EL (cell line): ENCODE measurements at places on chromosomes 7 and 10.

DNA sequence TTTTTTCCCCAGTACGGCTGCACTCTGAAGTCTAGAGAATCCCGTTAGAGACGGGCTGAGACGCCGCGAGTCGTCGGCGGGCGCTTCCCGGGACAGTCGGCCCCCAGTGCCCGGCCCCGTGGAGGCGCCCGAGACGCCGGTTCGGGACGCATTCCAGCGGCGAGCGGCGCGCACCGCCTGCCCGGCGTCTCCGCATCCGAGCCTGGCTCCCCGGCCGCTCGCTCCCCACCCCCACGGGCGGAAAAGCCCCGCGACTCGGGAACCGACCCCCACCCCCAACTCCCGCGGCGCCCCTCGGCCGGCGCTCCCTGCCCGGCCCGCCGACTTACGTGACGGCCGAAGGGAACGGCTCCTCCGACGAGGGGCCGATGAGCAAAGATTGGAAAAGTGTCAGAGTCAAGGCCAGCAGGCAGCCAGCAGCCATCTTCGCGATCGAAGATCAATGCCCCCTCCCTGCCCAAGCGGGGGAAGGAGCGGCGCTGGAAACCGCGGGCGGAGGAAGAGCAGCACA, 486 bp downstream of the CACNA2D1 start:
- peak; percentile 44 for DNase-seq

- DNase-seq = peak; percentile 83
These were observed 3.0 kb upstream of the NRP1 start for GRCh38 chr10:33337326-33337957.

GRCh38 chr7:22694597-22695207, 32.3 kb upstream of the IL6 start:
- DNase-seq = no peak

DNA sequence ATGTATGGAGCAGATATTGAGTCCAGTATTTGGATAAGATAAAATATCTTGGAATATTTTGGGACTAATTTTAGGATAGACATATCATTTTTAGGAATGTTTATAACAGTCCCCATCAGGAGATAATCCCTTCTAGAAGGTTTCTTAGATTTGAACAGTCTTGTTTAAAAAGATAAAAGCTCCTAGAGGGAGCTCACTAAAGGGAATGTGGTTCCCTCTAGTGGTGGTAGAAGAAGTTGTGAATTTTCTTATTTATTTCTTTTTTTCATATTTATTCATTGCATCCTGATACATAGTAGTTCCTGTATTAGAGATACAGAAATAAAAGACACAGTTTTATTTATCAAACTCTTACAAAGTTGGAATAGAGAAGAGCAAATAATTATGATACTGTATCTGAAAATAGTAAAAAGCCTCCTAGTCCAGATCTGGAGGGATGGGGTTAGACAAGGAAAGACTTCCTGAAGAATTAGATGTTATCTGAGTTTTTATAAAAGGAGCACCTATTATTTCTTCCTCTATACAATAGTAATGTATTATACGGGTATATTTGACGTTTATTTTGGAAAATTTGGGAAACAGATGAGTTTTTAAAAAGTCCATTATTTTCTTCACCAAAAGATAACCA, 24.5 kb upstream of the KLF14 start:
- peak; percentile 50 for DNase-seq

DNA sequence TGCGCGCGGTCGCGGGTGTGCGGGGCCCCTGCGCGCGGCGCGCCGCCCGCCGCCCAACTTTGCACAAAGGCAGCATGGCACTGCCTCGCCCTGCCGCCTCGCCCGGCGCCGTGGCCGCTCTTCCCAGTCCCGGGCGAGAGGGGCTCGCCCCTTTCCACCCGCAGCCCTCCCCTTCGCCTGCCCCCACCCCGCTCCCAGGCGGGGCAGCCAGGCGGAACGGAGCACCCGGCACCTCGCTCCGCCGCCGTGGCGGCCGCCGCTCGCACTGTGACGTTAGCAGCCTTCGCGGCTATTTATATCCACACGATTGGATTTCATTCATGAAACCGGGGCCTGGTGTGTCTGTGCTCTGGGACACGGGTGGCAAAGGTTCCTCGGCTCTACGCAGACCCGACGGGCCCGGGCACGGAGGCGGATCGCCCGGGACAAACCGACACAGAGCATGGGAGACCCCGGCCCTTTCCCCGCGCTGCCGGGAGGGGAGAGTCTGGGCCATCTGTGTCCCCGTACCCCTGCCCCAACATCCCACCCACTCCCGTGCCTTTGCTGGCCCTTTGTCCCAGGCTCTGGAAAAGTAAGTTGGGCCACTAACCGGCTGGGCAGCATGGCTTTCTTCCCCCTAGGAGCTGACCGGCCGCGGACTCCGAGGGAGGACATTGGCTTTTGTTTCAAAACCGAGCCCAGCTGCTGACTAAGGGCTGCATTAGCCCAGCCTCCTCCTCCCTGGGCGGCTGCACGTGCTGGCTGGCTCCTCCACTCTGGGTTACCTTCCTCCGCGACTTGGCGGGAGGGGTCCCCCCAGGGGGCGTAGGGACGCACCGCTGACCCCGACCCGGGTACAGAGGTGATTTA, at the start of gene RHOBTB1:
Gene RHOBTB1 (minus strand): TSS at position 128 of the 852 bp plus-strand sequence. CDS start 32,643 bp downstream, outside the sequence.
- DNase-seq = peak; percentile 79

DNA sequence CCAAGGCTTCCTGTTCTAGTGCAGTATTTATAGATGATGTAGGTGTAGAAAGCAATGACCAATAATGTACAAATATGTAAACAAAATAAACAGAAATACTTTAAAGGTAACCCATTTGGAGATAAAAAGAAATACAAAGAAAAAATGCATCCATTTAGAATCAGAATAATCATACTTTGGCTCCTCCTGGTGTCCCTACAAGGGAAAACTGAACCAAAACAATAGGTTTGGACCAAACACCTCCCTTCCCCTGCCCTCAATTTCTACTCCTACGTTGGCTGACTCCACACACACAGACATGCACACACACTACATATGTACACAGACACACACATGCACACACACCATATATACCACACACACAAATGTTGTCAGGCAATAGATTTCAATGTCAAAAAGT, 36.0 kb downstream of the C10orf143 start:
- DNase-seq = no peak

- no peak for DNase-seq
These were observed 567.7 kb downstream of the TCERG1L start for GRCh38 chr10:130743751-130744271.

DNA sequence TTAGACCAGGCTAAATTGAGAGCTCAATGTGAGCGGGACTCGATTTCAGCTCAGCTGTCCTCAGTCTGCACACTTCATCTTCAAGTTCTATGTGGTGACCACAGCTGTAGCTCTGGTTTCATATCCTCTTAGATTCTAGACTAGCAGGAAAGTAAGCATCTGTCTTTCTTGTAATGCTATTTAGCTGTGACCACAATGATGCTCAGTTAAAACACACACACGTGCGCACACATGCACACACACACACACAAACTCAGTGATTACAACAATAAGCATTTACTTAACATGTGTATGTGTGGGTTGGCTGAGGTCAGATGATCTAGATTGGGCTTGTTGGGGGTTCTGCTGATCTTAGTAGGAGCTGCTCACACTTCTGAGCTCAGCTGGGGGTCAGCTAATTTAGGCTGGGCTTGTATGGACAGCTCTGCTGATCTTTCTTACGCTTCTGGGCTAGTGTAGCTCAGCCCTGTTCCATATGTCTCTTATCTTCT, 82.5 kb downstream of the ZNF365 start:
- DNase-seq = no peak

DNA sequence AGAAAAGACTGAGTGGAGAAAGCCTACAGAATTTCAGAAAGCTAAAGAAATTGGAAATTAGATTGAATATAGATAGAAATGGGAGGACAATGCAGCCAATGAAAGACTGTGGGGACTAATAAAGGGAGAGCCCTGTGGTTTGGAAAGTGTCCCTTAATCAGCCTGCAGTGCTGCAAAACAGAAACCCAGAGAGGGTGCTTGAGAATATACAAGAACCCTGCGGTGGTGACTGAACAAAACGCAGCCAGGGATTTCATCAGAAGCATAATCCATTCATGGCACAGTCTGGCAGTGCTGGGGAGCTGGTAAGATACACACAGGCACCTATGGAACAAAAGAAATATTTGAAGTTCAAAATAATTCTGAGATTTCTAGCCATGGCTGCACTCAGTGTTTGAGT, 19.1 kb downstream of the CEP41 start:
- DNase-seq = no peak

DNA sequence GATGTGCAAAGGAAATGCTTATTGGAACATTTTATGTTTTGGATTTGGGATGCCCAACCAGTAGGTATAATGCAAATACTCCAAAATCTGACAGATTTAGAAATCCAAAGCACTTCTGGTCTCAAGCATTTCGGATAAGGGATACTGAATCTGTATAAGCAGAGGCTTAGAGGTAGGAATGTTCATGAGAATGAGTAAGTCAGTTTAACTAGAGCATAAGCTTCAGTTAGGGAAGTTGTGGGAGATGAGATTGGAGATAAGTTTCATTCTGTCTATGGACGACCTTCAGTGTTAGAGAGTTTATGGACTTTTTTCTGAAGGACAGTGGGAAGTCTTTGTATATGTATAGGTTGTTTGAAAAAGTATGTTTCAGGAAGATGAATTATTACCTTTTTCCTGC, 10.4 kb downstream of the TAX1BP1 start:
- DNase-seq = no peak

- DNase-seq = peak; percentile 76
These were observed at the start of gene NOD1 for GRCh38 chr7:30478349-30479201. Gene NOD1, minus strand, starts transcription at chr7:30478784. Its CDS starts 21,863 bp downstream, at chr7:30456921.

DNA sequence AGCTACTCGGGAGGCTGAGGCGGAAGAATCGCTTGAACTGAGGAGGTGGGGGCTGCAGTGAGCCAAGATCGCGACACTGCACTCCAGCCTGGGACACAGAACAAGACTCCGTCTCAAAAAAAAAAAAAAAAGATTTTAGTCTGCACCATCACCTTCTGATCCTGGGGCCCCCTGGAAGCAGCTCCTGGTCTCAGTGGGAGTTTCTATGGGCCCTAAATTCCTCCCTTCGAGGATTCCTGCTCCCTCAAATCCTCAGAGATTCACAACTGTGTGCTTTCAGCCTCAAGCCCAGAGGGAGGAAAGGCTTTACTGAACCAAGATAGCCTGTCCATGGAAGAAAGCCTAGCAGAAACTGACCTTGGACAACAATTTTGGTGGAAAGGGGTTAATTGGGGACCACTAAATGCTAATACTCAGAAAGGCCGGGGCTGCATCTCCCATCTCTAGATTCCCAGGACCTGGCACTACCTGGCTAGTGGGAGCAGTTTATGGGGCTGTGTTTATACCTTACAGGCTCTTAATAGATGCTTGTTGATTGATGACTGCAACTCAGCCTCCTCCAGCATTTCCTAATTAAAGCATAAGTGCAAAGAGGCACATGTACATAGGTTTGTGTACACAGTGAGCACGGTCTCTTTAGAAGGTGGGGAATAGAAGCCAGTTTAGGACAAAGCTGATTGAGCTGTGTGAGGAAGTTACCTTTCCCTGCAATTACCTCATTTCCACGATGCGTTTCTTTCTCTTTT, 9.2 kb upstream of the FGFR2 start:
- DNase-seq = no peak

DNA sequence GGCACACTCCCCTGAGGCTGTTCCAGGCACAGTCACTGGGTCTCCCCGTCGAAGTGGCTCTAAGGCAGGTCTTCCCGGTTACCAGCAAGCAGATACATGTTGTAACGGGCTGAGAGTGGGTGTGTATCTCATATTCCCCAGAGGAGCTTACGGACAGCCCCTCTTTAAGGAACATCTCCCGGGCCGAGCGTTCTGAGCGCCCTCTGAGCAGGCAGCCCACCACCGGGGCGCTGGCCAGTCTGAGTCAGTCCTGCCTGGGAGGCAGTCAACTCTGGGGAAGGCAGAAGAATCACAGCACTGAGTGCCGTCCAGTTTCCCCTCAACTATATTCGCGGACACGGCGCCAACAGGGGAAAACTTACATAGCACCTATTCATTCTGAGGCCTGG, 117.4 kb downstream of the LHPP start:
- DNase-seq = no peak

GRCh38 chr10:5973069-5973468, 4.3 kb downstream of the IL15RA start:
- DNase-seq = no peak

DNA sequence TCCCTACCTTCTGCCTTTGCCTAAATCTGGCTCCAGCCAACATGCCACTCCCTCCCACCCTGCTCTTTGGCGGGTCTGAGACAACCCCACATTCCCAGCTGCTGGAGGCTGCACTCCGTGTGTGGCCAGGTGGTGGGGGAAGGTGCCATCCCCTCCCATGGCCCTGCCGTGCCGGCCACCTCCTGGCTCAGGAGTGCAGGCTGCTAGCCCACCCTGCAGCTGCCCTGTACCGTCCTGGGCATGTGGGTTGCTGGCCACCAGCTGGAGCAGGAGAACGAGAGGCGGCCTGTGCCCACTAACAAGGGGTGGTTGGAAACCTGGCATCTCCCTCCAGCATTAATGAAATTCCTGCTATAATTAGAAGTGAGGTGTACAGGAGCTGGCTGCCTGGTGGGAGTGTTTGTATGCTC, 97.6 kb downstream of the ZMIZ1 start:
- no peak for DNase-seq

- no peak for DNase-seq
These were observed 19.8 kb upstream of the SAR1A start for GRCh38 chr10:70190102-70190501.

DNA sequence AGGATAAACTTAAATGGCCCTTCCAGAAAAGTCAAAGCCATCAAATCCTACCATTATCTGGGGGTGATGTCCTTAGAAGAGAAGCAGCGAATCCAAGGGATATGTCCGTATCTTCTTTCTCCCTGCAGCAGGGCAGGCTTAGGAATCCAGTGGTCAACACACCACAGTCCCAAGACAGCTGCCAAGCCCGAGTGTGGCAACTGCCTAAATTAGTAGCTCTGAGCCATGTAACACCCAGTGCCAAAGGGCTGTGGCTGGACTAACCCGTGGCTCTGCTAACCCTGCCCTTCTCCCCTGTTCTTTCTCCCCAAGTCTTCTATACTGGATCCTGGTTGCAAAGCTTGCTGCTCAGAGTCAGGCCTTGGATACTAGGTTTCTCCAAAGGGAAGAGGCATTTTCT, 74.8 kb downstream of the CDK1 start:
- DNase-seq = no peak

GRCh38 chr10:62916141-62916603, 100.0 kb upstream of the EGR2 start:
- DNase-seq = peak; percentile 57

DNA sequence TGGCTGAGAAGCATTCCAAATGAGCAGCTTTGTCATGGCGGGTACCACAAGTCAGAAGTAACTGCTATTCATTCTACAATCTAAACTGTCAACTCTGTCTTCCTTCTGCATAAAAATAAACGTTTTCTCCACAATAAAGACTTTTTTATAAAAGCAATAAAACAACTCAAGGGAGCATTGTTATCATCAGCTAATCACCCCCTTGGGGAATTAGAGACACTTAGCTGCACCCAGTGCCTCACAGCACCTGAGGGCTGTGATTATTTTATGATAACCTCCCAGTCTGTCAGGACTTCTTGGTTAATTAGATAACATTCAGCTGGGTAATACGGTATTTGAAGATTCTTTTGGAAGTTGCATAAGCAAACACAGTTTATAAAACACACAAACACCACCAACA, 155.6 kb downstream of the PPP1R3A start:
- no peak for DNase-seq

- peak; percentile 8 for DNase-seq
These were observed 58.0 kb downstream of the IPMK start for GRCh38 chr10:58209669-58210068.

- DNase-seq = peak; percentile 55
These were observed 524.8 kb downstream of the GRM8 start for GRCh38 chr7:126727930-126728391.

GRCh38 chr7:18341756-18342155, 153.8 kb upstream of the HDAC9 start:
- DNase-seq = no peak

GRCh38 chr7:155660059-155660757, 15.7 kb downstream of the RBM33 start:
- peak; percentile 24 for DNase-seq

- no peak for DNase-seq
These were observed 249.8 kb upstream of the PPP2R2D start for GRCh38 chr10:131650771-131651673.
